Fibroblast of the aortic adventitia (primary cell): ENCODE measurements at places on chromosomes 1 and 21.

- DNase-seq = no peak
Observed at GRCh38 chr1:20141001-20141400, 1.9 kb downstream of the PLA2G2F start.

GRCh38 chr1:185069202-185069772, 23.9 kb downstream of the RNF2 start:
- no peak for DNase-seq

DNA sequence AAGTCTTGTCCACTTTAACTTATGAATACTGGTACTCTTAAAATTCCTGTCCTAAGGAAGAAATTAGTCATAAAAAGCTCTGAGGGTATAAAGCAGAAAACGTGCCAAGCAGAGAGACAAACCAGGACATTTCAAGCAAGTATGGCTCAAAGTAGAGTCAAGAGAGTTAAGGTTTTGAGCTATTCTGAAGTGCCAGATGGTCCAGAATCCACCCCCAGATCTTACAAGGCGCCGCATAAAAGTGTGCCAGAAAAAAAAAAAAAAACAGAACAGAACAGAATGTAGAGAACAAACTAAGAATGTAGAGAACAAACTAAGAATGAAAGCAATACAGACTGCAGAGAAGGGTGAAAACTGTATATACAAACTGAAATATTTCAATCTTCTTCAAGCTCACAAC, 12.5 kb downstream of the EPS15 start:
- peak; percentile 98 for DNase-seq

DNA sequence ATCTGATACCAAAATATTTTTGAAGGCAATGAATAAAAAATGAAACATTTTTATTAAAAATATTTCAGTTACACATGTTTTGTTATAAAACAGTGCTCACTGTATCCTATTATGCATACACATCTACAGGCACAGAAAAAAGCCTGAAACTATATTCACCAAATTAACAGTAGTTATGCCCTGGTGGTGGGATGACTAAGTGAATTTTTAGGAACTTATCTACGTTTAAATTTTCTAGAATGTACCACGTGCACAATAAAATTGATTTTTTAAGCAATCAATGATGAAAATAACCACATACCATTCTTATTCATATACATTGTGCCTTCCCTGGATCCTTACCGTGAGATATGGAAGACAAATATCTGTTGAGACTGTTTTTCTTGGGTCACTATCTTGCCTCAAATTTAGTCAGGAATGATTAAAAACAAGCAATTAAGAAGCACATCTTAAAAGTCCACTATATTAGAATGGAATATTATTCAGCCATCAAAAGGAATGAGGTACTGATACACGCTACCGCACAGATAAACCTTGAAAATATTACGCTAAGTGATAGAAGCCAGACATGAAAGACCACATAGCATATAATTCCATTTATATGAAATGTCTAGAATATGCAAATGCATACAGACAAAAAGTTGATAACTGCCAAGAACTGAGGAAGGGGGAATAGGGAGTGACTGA, 17.4 kb downstream of the TP53BP2 start:
- DNase-seq = no peak

DNA sequence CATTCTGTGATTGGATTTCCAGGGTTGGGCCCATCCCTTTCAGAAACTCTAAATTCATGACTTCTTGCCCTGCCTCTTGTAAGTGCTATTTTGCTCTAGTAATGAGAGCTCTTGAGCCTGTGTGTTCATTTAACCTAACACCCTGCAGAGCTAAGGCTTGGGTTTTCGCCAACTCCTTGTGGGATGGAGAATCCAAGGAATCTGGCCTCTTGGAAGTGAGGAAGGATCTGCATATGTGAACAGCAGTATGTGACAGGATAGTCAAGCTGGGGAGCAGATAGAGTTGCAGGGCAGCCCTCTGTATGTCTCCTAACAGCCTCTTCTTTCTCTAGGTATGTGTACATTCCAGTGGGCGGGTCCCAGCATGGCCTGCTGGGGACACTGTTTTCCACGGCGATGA, 258.9 kb downstream of the HHAT start:
- peak; percentile 34 for DNase-seq

GRCh38 chr1:152580433-152580832, at the start of gene LCE3D:
LCE3D (minus strand) TSS chr1:152580516; CDS start chr1:152579936, 580 bp downstream.
- DNase-seq = no peak

- no peak for DNase-seq
Observed at GRCh38 chr1:154864189-154864975, 5.7 kb downstream of the KCNN3 start.
